A172 (cell line): ENCODE measurements at places on chromosomes 11 and 22. TPM values are rescaled to one million over a fixed set of nuclear protein-coding genes. Genes with fewer than 3 reads are reported as not detected.

GPHA2 gene
- not detected in 2 replicates for total RNA-seq

C11orf16 gene
- 0.31 TPM in 1 of 2 replicates, not detected in the other for total RNA-seq

PNPLA5 gene
- not detected in 2 replicates for total RNA-seq

NFRKB gene
- 19.0 and 20.1 TPM in 2 replicates for total RNA-seq

MYO7A gene
- 0.05 TPM in 1 of 2 replicates, not detected in the other for total RNA-seq

LGR4 gene
- 10.0 and 10.1 TPM in 2 replicates for total RNA-seq

CRELD2 gene
- 41.9 and 48.3 TPM in 2 replicates for total RNA-seq

OR8G1 gene
- not detected in 2 replicates for total RNA-seq

MIOX gene
- not detected in 2 replicates for total RNA-seq

PGR gene
- total RNA-seq: not detected in 2 replicates

SRSF8 gene
- total RNA-seq: 0.24 and 0.41 TPM in 2 replicates

SLC22A9 gene
- not detected in 2 replicates for total RNA-seq

RAG2 gene
- total RNA-seq: not detected in 2 replicates

OR5A1 gene
- total RNA-seq: not detected in 2 replicates

TSSC4 gene
- total RNA-seq: 69.7 and 99.8 TPM in 2 replicates

GVQW3 gene
- total RNA-seq: 1.1 and 2.1 TPM in 2 replicates

TMEM25 gene
- total RNA-seq: 0.24 and 1.3 TPM in 2 replicates

MS4A7 gene
- not detected in 2 replicates for total RNA-seq

DEPDC7 gene
- 13.6 and 13.8 TPM in 2 replicates for total RNA-seq

TEX54 gene
- total RNA-seq: not detected in 2 replicates

AQP11 gene
- total RNA-seq: 5.8 and 8.4 TPM in 2 replicates

KRTAP5-8 gene
- not detected in 2 replicates for total RNA-seq

TMEM191C gene
- 1.2 and 3.3 TPM in 2 replicates for total RNA-seq

C1QTNF6 gene
- total RNA-seq: 2.1 and 7.7 TPM in 2 replicates

MLC1 gene
- total RNA-seq: 0.02 and 0.10 TPM in 2 replicates

UBQLNL gene
- not detected in 2 replicates for total RNA-seq

UBE2L3 gene
- 31.5 and 33.7 TPM in 2 replicates for total RNA-seq

NCR3LG1 gene
- total RNA-seq: 0.34 and 0.52 TPM in 2 replicates

NRGN gene
- total RNA-seq: 0.45 and 0.46 TPM in 2 replicates

TSPAN32 gene
- 13.3 and 16.9 TPM in 2 replicates for total RNA-seq

OR51B2 gene
- total RNA-seq: 0.29 and 1.5 TPM in 2 replicates

BACE1 gene
- total RNA-seq: 12.3 and 13.2 TPM in 2 replicates

PAMR1 gene
- 0.43 and 0.53 TPM in 2 replicates for total RNA-seq

CELSR1 gene
- 16.7 and 19.6 TPM in 2 replicates for total RNA-seq

MYRF gene
- total RNA-seq: 0.98 and 1.4 TPM in 2 replicates

MTMR2 gene
- 18.1 and 21.8 TPM in 2 replicates for total RNA-seq

OR2AG1 gene
- total RNA-seq: not detected in 2 replicates

UNC93B1 gene
- 22.1 and 34.3 TPM in 2 replicates for total RNA-seq

ESAM gene
- total RNA-seq: 0.10 TPM in 2 replicates

OR4C45 gene
- not detected in 2 replicates for total RNA-seq

CRYBB2 gene
- total RNA-seq: not detected in 2 replicates

ATXN10 gene
- 53.5 and 80.1 TPM in 2 replicates for total RNA-seq

NXPE1 gene
- total RNA-seq: 0.05 TPM in 1 of 2 replicates, not detected in the other

OR10A2 gene
- total RNA-seq: not detected in 2 replicates

ZNF280B gene
- 3.0 TPM in 2 replicates for total RNA-seq

WEE1 gene
- 77.8 and 85.7 TPM in 2 replicates for total RNA-seq

RFPL2 gene
- total RNA-seq: not detected in 2 replicates

PHF21A gene
- 17.4 and 24.6 TPM in 2 replicates for total RNA-seq

DYNC2H1 gene
- total RNA-seq: 7.7 and 8.0 TPM in 2 replicates

JAML gene
- not detected in 2 replicates for total RNA-seq

TNKS1BP1 gene
- total RNA-seq: 43.8 and 50.8 TPM in 2 replicates

INTS4 gene
- 25.8 and 26.5 TPM in 2 replicates for total RNA-seq

GP1BB gene
- 8.5 and 10.5 TPM in 2 replicates for total RNA-seq

PRG2 gene
- total RNA-seq: not detected in 2 replicates

WNT11 gene
- total RNA-seq: 0.98 and 2.6 TPM in 2 replicates

GDPD4 gene
- total RNA-seq: not detected in 2 replicates

KIF18A gene
- total RNA-seq: 36.7 and 46.4 TPM in 2 replicates
